ENCODE measurements at places on chromosomes 2 and 18. TPM values are rescaled to one million over a fixed set of nuclear protein-coding genes. Genes with fewer than 3 reads are reported as not detected.

GALR1 gene
- total RNA-seq = 0.16 TPM

PIGN gene
- total RNA-seq = 56.8 TPM

TRABD2A gene
- total RNA-seq = 1.1 TPM

FAM228A gene
- total RNA-seq = 3.9 TPM

Measured in occipital lobe (tissue), 3 donors.